Fibroblast of lung (primary cell): ENCODE measurements at places on chromosomes 7 and 10. TPM values are rescaled to one million over a fixed set of nuclear protein-coding genes. Genes with fewer than 3 reads are reported as not detected.

GIGYF1 gene
- polyA plus RNA-seq: 3.8 and 4.0 TPM in 2 replicates

ARHGEF5 gene
- polyA plus RNA-seq: 3.1 and 4.7 TPM in 2 replicates

SPDYE16 gene
- polyA plus RNA-seq: not detected in 2 replicates

LEP gene
- 0.36 TPM in 1 of 2 replicates, not detected in the other for polyA plus RNA-seq

UROS gene
- polyA plus RNA-seq: 54.4 and 63.9 TPM in 2 replicates

CLDN4 gene
- polyA plus RNA-seq: 0.51 and 0.73 TPM in 2 replicates

BCAP29 gene
- 68.5 and 79.7 TPM in 2 replicates for polyA plus RNA-seq

KIAA1549 gene
- 0.48 and 1.5 TPM in 2 replicates for polyA plus RNA-seq

GRID2IP gene
- polyA plus RNA-seq: not detected in 2 replicates

NUDT13 gene
- 1.3 and 1.8 TPM in 2 replicates for polyA plus RNA-seq

PDK4 gene
- polyA plus RNA-seq: 0.09 and 0.20 TPM in 2 replicates

ARHGAP21 gene
- 105 and 134 TPM in 2 replicates for polyA plus RNA-seq

PCLO gene
- 0.03 and 0.10 TPM in 2 replicates for polyA plus RNA-seq

DGKB gene
- polyA plus RNA-seq: 0.06 and 0.31 TPM in 2 replicates

FAM25A gene
- polyA plus RNA-seq: not detected in 2 replicates

- H3K4me3 ChIP-seq: no peak overlapping the region
- H3K4me1 ChIP-seq: no peaks in the 10 kb centered on the region
- DNase-seq: no peak
- no peaks in the 10 kb centered on the region for H3K27me3 ChIP-seq
- H3K36me3 ChIP-seq: no peaks in the 10 kb centered on the region
Observed at GRCh38 chr10:5442990-5443370, 30.6 kb downstream of the NET1 start.

GRCh38 chr10:119653916-119654315 lies 2.7 kb downstream of the BAG3 start:
- peaks cover 39% of the 10 kb centered on the region for H3K4me1 ChIP-seq
- DNase-seq: no peak
- H3K36me3 ChIP-seq: peaks cover 1% of the 10 kb centered on the region
- H3K4me3 ChIP-seq: peak overlapping the region; percentile 88
- H3K27ac ChIP-seq: peak overlapping the region; percentile 72

DNA sequence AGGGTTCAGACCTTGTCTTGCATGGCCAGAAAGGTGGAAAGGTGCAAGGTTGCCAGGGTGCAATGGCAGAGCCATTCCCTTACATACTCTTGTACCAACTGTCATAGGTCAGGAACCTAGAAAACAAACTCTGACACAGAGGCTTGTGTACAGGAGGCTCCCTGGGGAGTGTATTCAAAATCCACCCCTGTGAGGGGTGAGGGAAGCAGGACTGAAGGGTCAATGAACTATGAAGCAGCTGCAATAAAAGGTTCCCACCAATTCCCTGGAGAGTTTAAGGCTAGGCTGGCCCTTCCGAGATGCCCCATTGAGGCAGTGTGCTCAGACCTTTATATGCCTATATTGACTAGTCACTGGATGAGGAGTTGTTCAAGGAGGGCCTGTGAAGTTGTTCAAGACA lies 13.9 kb upstream of the CUZD1 start:
- no peak overlapping the region for H3K27ac ChIP-seq
- H3K36me3 ChIP-seq: no peaks in the 10 kb centered on the region
- no peak overlapping the region for H3K4me3 ChIP-seq
- H3K27me3 ChIP-seq: no peaks in the 10 kb centered on the region
- H3K4me1 ChIP-seq: peaks cover 25% of the 10 kb centered on the region

GRCh38 chr10:97131666-97132065 lies 54.1 kb downstream of the SLIT1 start:
- H3K4me1 ChIP-seq: no peaks in the 10 kb centered on the region
- H3K27me3 ChIP-seq: peaks cover 6% of the 10 kb centered on the region
- H3K27ac ChIP-seq: no peak overlapping the region
- no peak overlapping the region for H3K4me3 ChIP-seq

GRCh38 chr7:141203177-141203576 lies 129.3 kb downstream of the TMEM178B start:
- no peaks in the 10 kb centered on the region for H3K36me3 ChIP-seq
- no peaks in the 10 kb centered on the region for H3K4me1 ChIP-seq
- no peak overlapping the region for H3K27ac ChIP-seq
- no peak overlapping the region for H3K4me3 ChIP-seq

- H3K4me3 ChIP-seq: no peak overlapping the region
- H3K27ac ChIP-seq: no peak overlapping the region
- H3K4me1 ChIP-seq: no peaks in the 10 kb centered on the region
Observed at GRCh38 chr10:58372607-58373441, 12.4 kb upstream of the TFAM start.

GRCh38 chr10:16606421-16606820 lies 84.7 kb upstream of the C1QL3 start:
- H3K36me3 ChIP-seq: no peaks in the 10 kb centered on the region
- no peak overlapping the region for H3K27ac ChIP-seq
- no peaks in the 10 kb centered on the region for H3K27me3 ChIP-seq
- no peak overlapping the region for H3K4me3 ChIP-seq
- H3K4me1 ChIP-seq: no peaks in the 10 kb centered on the region
- no peak for DNase-seq

DNA sequence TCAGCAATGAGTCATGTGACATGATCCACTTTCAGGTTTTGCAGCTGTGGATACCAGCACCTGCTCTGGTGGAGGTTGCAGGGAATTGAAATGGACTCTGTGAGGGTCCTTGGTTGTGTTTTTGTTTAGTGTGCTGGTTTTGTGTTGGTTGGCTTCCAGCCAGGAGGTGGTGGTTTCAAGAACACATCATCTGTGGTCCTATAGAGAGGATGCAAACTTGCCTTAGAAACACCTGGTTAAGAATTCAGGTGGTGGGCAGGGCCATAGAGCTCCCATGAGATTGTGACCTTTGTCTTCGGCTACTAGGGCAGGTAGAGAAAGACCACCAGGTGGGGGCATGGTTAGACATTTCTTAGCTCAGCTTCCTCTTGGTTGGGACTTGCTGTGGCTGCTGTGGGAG lies 59.2 kb upstream of the CYP2C9 start:
- H3K27me3 ChIP-seq: no peaks in the 10 kb centered on the region
- H3K36me3 ChIP-seq: no peaks in the 10 kb centered on the region
- H3K27ac ChIP-seq: no peak overlapping the region
- H3K4me3 ChIP-seq: no peak overlapping the region
- H3K4me1 ChIP-seq: no peaks in the 10 kb centered on the region
- no peak for DNase-seq

GRCh38 chr7:70092314-70093204 lies 494.3 kb downstream of the AUTS2 start:
- H3K36me3 ChIP-seq: no peaks in the 10 kb centered on the region
- DNase-seq: peak; percentile 95
- no peaks in the 10 kb centered on the region for H3K4me1 ChIP-seq
- no peaks in the 10 kb centered on the region for H3K27me3 ChIP-seq
- H3K27ac ChIP-seq: no peak overlapping the region

GRCh38 chr7:36509962-36510361 lies 120.3 kb downstream of the ANLN start:
- DNase-seq: no peak
- no peak overlapping the region for H3K4me3 ChIP-seq
- no peaks in the 10 kb centered on the region for H3K4me1 ChIP-seq
- no peaks in the 10 kb centered on the region for H3K36me3 ChIP-seq

GRCh38 chr10:49330127-49330665 lies 31.2 kb downstream of the C10orf71 start:
- H3K36me3 ChIP-seq: no peaks in the 10 kb centered on the region
- no peak overlapping the region for H3K4me3 ChIP-seq
- no peak overlapping the region for H3K27ac ChIP-seq
- no peak for DNase-seq
- H3K27me3 ChIP-seq: peaks cover 2% of the 10 kb centered on the region
- no peaks in the 10 kb centered on the region for H3K4me1 ChIP-seq

- H3K36me3 ChIP-seq: no peaks in the 10 kb centered on the region
- H3K27ac ChIP-seq: no peak overlapping the region
- no peaks in the 10 kb centered on the region for H3K27me3 ChIP-seq
- no peaks in the 10 kb centered on the region for H3K4me1 ChIP-seq
Observed at GRCh38 chr10:178208-178607, 43.0 kb downstream of the ZMYND11 start.

DNA sequence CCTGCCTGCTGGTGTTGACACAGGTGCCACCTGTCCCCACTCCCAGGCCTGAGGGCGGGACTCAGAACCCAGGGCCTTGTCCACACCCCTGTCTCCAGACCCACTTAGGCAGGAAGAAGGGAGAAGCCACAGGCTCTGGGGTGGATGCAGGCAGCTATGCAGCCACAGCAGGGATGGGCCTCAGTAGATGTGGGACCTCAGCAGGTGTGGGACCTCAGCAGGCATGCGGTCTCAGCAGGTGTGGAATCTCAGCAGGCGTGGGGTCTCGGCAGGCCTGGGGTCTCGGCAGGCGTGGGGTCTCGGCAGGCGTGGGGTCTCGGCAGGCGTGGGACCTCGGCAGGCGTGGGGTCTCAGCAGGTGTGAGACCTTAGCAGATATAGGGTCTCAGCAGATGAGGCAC lies 118.0 kb upstream of the PITRM1 start:
- H3K27ac ChIP-seq: no peak overlapping the region
- H3K36me3 ChIP-seq: no peaks in the 10 kb centered on the region
- no peaks in the 10 kb centered on the region for H3K4me1 ChIP-seq
- H3K27me3 ChIP-seq: peaks cover 7% of the 10 kb centered on the region
- H3K4me3 ChIP-seq: no peak overlapping the region
- no peak for DNase-seq

- no peaks in the 10 kb centered on the region for H3K27me3 ChIP-seq
- H3K4me1 ChIP-seq: no peaks in the 10 kb centered on the region
- DNase-seq: no peak
- no peak overlapping the region for H3K4me3 ChIP-seq
- H3K36me3 ChIP-seq: no peaks in the 10 kb centered on the region
- H3K27ac ChIP-seq: no peak overlapping the region
Observed at GRCh38 chr7:7798510-7798909, 80.1 kb upstream of the RPA3 start.

DNA sequence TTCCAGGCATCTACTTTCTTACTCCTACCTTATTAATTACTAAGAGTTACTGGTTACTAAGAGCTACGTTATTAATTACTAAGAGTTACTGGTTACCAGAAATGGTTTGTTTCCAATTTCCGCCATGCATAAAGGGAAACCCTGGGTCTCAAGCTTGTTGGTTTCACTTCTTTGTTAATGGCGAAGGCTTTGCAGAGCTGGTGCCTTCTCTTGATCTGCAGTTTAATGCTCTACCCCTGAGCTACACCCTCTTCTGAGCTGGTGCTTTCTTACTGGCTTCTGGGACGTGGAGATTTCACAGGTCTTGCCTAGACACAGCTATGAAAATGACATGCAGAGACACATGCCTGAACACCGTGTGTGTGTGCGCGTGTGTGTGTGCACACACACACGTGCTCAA lies 560 bp downstream of the CPA4 start:
- no peak overlapping the region for H3K4me3 ChIP-seq
- H3K27me3 ChIP-seq: no peaks in the 10 kb centered on the region
- H3K36me3 ChIP-seq: no peaks in the 10 kb centered on the region
- peak overlapping the region; percentile 10 for H3K27ac ChIP-seq
- H3K4me1 ChIP-seq: peaks cover 7% of the 10 kb centered on the region
- no peak for DNase-seq

DNA sequence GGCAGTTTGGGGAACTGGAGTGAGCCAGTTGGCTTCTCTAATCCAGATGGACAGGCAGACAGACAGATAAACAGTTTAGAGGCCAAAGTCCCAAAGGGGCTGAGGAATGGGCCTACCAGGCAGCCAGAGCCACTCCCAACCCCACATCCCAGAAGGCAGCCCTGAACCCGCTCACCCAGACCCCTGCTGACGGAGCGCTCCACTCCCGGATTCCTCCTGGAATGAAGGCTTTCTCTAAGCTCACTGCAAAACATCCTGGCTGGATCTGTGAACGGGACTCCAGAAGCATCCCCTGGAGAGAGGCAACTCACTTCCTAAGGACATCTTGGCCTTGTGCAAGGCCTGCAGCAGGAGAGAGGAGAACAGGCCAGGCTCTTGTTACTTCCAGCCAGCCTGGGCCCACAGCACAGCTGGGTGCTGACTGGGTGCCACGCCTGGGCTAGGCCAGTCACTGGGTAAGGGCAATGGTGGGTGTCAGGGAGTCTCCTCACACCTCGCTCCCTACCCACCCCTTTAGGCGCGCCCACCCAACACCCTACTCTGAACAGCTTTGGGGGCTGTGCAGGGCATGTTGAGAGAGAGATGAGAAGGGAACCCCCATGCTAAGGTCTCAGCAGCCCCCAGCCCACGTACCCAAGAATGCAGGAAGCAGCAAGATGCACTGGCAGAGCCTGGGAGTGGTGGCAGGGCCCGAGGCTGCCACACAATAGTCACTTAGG lies 168.6 kb upstream of the ZMIZ1 start:
- no peak overlapping the region for H3K27ac ChIP-seq
- H3K36me3 ChIP-seq: no peaks in the 10 kb centered on the region
- DNase-seq: no peak
- H3K4me3 ChIP-seq: no peak overlapping the region

- no peak overlapping the region for H3K4me3 ChIP-seq
- no peaks in the 10 kb centered on the region for H3K36me3 ChIP-seq
- DNase-seq: no peak
- H3K4me1 ChIP-seq: no peaks in the 10 kb centered on the region
Observed at GRCh38 chr10:42963312-42963711, 113.6 kb upstream of the RET start.

GRCh38 chr7:117766913-117767312 lies 106.3 kb downstream of the CTTNBP2 start:
- no peaks in the 10 kb centered on the region for H3K27me3 ChIP-seq
- no peaks in the 10 kb centered on the region for H3K4me1 ChIP-seq
- no peak for DNase-seq
- no peak overlapping the region for H3K4me3 ChIP-seq

DNA sequence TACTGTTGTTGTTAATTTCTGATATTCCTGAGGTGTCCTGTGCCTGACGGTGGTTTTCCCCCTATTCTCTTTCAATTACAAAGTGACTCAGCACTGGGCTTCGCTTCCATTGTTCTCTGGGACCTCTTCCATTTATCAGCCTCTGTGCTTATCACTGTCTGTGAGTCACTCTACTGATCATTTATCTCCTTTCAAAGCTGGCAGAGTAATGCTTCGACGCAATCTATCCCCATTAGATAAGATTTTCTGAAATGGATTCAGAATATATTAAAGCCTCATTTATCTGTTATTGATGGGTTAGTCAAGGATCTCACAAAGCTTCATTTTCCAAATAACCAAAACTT lies 679.2 kb downstream of the SDK1 start:
- no peaks in the 10 kb centered on the region for H3K36me3 ChIP-seq
- no peak for DNase-seq
- no peaks in the 10 kb centered on the region for H3K4me1 ChIP-seq
- H3K27ac ChIP-seq: no peak overlapping the region
- no peak overlapping the region for H3K4me3 ChIP-seq
- H3K27me3 ChIP-seq: no peaks in the 10 kb centered on the region

DNA sequence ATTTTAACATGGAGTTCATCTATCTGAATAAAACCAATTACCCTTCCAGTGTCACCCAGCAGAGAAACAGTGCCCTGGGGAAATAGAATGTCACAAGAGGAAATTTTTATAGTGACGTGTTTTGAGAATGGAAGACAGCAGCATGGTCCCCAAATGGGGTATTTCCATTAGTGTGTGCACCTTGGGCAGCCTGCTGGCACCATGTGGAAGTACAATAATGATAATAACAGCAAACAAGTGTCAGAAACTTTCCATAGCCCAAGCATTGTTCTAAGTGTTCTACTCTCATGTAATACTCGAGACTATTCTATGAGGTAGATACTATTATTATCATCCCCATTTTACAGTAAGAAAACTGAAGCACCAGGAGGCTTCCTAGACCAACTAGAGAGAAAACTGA lies 2.2 kb upstream of the PDE1C start:
- DNase-seq: no peak
- H3K4me3 ChIP-seq: no peak overlapping the region
- no peaks in the 10 kb centered on the region for H3K36me3 ChIP-seq
- no peaks in the 10 kb centered on the region for H3K4me1 ChIP-seq
- H3K27ac ChIP-seq: no peak overlapping the region

- no peak overlapping the region for H3K4me3 ChIP-seq
- no peak for DNase-seq
- H3K27me3 ChIP-seq: peaks cover 3% of the 10 kb centered on the region
- peaks cover 2% of the 10 kb centered on the region for H3K4me1 ChIP-seq
Observed at GRCh38 chr10:35611750-35612149, 6.6 kb downstream of the GJD4 start.
